Mucosa of descending colon (tissue), 3 donors: ENCODE measurements at places on chromosomes 13 and 19. TPM values are rescaled to one million over a fixed set of nuclear protein-coding genes. Genes with fewer than 3 reads are reported as not detected.

Gene ZNF626
- 4.4 TPM for total RNA-seq

GRCh38 chr13:73138638-73139491, 80.1 kb downstream of the KLF5 start:
- DNase-seq, result peak; percentile 52

DNA sequence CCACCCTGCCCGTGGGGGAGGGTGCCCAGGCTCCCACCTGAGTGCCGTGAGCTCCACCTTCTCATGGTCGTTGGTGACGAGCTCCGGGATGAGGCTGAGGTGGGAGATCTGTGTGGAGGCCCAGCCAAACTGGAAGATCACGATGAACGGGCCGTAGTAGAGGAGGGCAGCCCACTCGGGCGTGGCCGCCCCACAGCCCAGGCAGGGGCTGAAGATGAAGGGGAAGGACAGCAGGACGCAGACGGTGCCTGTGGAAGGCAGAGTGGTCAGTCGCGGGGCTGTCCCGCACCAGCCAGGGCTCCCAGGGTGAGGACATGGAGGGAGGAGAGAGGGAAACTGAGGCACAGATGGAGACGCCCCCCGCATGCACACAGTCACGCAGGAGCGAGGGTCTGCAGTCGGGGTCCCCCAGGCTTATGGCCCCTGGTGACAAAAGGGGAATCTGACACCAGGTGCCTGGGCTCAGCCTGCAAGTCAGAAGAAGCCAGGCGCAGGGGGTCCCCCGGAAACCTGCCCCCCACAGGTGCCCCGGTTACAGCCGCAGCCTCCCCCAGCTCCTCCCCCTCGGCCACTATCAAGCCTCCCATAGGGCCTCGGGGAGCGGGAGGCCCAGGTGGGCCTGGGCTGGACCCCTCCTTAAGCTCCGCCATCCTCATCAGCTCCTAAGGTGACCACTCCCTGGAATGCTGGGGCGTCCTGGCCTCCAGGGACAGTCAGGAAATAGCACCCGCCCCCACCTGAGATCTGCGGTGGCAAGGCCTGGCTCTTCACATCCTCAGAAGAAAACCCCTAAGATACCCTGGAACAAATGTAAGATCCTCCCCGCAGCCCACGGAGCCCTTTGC, 6.2 kb downstream of the MFSD12 start:
- no peak for DNase-seq

DNA sequence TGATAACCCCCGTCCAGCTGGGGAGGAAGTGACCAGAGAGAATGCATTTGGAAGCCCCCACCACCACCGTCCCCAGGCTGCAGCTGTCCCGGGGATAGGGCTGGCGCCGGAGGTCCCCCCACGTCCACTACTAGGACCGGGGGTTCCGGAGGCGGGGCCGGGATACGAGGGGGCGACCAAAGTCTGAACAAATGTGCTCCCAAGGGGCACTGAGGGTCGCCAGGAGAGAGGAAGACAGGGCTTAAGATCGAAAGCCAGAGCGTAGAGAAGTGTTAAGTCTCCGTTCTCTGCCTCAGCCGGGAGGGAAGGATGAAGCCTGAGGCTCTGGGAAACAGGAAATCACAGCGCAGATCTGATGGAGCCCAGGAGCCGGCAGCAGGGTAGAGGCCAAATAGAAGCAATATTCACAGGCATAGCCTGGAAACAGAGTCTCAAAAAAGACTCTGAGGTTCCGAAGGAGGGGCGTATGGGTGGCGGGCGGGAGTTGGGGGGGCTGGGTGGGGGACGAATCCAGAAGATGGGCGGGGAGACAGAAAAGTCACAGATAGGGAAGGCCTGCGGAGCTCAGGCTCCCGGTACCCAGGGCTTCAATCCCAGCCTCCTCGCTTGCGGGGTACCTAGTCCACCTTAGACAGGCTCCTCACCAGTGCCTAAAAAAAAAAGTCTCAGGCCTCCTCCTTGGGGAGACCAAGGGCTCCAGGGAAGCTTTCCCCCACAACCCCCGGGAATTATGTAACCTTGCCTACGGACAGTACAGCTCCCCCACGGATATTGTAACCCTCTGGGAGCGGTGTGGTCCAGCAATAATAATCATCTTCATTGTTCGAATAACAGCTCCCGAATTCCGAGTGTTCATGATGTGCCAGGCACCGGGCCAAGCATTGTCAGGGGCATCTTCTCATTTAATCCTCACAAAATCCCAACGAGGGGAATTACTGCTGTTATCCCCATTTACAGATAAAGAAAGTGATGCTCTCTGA, 1.1 kb upstream of the ERF start:
- DNase-seq, result peak; percentile 49
